Stimulated activated CD8-positive, alpha-beta memory T cell treated with anti-CD3 and anti-CD28 coated beads, Interleukin-12 subunit alpha, Interleukin-12 subunit beta, amount 100 ng/mL, for 4 hours (primary cell): ENCODE measurements at places on chromosomes 1 and 21.

DNA sequence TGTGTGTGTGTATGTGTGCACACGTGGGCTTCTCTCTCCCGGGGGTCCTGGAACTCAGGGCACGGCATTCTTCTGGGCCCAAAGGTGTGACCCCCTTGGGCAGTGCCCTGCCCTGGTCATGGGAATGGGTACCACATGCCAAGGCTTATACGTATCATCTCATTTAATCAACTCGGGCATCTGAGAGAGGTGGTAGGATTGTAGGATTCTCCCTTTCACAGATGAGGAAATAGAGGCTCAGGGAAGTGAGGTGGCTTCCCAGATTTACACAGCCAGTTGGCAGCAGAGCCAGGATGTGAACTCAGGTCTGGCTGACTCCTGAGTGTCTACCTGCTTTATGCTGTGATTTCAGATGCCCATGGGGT lies 15.2 kb downstream of the MYOM3 start:
- DNase-seq, result no peak

DNA sequence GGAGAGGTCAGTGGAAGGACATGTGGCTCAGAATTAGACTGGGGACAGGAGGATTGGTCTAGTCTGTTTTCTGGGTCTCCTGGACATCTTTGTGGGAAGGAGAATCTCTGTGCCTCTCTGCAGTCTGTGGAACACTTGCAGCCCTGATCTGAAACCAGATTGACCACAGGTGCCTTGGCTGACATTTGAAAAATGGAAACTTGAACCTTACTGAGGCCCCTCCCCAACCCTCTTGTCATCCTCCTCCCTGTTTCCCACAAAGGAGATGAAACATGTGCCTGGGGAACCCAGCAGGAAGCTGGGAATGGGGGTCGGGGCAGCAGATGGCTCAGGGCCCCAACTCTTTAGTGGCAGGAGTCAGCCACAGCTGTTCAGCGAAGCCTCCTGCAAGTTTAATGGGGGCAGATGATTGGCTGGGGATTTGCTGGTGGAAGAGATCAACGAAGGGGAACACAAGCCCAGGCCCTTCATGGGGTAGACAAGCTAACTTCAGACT lies 18.1 kb downstream of the VASH2 start:
- no peak for DNase-seq

GRCh38 chr1:151593730-151594129 lies 18.1 kb upstream of the SNX27 start:
- no peak for DNase-seq

- DNase-seq, result no peak
Observed at GRCh38 chr1:12548279-12548972, 69.6 kb downstream of the DHRS3 start.

DNA sequence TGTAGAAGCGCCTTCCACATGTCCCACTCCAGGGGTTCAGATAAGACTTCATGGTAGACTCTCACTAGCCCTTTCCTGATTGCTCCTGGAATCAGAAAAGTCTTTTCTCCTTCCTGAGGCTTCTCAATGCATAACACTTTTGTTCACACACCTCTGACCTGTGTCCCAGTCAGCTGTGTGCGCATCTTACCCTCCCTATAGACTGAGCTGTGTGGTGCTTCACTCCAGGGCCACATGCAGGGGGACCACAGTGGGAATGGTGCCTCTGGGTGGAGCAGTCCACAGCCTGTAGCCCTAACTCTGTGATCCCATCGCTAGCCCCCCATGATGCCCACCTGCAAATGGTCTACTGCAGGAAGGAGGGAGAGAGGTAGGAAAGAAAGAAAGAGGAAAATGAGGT lies 84.0 kb upstream of the TLR5 start:
- no peak for DNase-seq

GRCh38 chr1:113999799-114000198 lies 20.5 kb downstream of the OLFML3 start:
- no peak for DNase-seq

DNA sequence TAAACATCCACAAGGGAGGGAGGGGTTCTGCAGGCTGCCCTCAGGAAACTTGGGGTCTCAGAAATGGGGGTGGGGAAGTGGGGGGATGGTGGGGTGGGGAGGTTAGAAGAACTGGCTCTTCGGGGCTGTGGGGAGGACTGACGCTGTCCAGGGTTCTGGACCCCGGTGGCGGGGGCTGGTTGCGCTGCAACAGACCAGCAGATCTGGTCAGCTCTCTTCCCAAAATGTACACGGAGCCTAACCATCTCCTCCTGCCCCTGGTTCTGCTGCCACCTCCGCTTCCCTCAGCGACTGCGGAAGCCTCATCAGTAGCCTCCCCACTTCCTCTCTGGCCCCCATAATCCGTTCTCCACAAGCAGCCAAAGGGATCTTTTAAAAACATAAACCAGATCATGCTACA lies 29.3 kb upstream of the C1QA start:
- DNase-seq, result no peak

DNA sequence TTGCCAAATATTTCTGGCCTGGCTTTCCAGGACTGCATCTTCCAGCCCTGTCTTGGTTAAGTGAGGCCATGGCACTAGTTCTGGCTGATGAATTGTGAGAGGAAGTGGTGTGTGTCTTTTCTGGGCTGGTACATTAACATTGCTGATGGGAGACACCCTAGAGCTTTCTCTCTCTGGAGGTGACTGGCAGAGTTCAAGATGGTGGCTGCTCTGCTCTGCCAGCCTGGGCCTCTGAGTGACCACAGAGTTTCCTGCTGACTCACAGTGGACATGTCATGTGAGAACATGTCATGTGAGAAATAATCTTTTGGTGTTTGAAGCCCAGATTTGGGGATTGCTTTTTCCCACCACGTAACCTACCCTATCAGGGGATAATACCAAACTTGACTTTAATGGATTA lies 218.0 kb upstream of the KIAA0040 start:
- DNase-seq, result no peak

GRCh38 chr21:33817663-33818451 lies 97.7 kb downstream of the ATP5PO start:
- DNase-seq, result no peak
